ENCODE measurements at places on chromosomes 12 and 14.

GRCh38 chr12:111482462-111482861 is 76.7 kb downstream of the SH2B3 start:
- no peak for DNase-seq

GRCh38 chr12:69211160-69211559 is 28.2 kb upstream of the CPSF6 start:
- DNase-seq, result no peak

DNA sequence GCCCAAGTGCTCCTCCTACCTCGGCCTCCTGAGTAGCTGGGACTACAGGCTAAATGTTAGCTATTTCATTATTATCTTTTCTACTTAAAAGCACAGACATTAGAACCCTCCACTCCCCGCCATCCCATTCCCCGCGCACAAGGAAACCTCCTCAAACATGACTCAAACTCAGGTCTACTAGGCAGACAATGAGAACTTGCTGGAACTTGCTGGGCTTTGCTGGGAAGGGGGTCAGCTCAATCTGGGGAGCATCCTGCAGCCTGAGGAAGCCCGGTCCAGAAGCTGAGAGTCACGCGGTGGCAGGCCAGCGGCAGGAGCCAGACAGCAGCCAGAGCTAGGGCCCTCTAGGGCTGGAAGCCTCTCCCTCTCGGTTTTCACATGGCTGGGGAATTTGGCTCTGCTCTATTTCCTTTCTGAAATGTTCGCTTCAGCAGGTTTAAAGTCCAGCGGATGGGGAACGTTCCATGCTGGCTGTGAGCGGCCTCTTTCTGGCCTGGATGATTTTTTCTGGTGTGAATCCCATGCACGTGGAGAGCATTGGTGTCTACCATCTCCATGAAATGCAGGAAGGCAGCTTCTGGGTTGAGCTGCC is 68.5 kb downstream of the SLC6A12 start:
- DNase-seq, result peak; percentile 75

- DNase-seq, result no peak
Observed at GRCh38 chr12:103901518-103902173, 28.6 kb upstream of the HSP90B1 start.

- DNase-seq, result peak; percentile 6
Observed at GRCh38 chr14:97977651-97978261, 1180.6 kb downstream of the VRK1 start.

- DNase-seq, result no peak
Observed at GRCh38 chr14:106003351-106003750, 477.0 kb downstream of the TMEM121 start.

DNA sequence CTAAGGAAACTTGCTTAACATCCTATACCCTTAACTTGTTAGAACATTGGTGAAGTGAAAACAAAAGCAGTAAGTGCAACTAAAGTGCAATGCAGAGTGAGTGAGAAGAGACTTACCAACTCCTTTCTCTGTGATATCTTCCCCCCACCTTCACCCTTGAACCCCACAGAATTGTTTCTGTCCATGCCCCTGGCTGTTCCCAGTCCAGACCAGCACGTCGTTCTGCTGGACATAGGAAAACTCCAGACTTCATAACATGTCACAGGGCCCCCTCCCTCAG is 91.9 kb downstream of the DAD1 start:
- DNase-seq, result no peak

DNA sequence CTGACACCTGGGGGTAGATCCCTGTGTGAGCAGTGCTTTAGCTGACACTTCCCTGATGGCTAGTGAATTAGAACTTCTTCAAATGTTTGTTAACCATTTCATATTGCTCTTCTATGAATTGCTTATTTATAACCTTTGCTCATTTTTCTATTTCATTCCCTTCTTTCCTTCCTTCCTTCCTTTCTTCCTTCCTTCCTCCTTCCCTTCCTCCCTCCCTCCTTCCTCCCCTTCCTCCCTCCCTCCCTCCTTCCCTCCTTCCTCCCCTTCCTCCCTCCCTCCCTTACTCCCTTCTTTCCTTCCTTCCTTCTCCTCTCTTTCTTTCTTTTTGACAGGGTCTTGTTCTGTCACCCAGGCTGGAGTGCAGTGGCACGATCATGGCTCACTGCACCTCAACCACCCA is 23.3 kb upstream of the CEP170B start:
- no peak for DNase-seq

- DNase-seq, result no peak
Observed at GRCh38 chr12:15589328-15590032, 199.7 kb downstream of the EPS8 start.

DNA sequence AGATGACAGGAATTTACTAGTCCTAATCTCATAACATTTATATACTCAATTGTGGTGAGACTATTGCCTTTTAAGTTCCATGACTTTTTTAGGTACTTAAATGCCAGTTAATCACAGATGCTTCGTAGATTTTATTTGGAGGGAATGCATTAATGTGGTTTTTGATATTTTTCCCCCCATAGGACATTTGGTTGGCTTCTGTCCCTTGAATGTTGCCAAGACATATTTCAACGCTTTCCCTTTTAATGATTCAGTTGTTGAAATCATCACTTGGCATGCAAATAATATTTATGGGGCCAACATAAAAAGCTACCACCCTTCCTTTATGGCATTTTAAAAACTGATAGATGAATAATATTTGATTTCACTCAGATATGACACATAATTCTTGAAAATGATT is 172.1 kb downstream of the ACSS3 start:
- no peak for DNase-seq

DNA sequence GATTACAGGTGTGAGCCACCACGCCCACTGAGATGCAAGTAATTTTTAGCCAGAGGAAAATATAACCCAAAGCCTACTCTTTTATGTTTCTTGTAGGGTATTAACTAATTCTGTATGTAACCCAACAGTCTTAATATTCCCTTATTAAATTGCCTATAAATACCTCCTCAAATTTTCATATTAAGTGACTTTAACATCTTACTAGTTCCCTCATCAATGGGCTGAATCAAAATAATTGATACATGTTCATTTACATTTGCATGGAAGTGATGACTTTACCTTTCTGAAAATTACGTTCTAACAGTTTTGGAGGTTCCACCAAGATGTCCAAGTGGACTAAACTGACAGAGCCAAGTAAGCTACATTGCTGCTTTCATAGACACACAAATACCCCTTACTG is 3.1 kb downstream of the SOS2 start:
- DNase-seq, result no peak

- DNase-seq, result peak; percentile 90
Observed at GRCh38 chr12:6195665-6196535, 4.3 kb upstream of the CD9 start.

All from retina (tissue), 1 donor.